ENCODE measurements at places on chromosomes 12 and 14.

DNA sequence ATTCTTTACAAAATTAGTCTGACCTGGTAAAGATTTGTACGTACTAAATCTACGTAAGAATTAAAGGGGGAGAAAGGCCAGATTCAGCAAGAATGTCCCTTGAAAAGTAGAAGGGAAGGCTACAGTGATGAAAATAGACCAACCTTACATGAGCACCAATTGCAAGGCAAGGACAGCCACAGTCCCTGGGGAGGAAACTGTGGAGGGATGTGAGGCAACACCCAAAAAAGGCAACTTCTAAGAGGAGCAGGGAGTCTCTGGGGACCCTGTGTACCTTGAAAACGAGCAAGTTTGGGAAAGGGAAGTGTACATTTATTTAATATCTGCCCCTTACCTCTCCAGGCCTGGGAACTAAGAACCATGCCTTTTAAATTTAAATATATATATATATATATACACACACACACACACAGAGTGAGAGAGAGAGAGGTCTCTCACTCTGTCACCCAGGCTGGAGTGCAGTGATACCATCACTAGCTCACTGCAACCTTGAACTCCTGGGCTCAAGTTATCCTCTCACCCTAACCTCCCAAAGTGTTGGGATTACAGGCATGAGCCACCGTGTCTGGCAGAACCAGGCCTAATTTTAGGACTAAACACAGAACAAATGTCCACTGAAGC lies 56.4 kb downstream of the TMCC3 start:
- DNase-seq, result no peak

GRCh38 chr14:92884410-92884809 lies 38.5 kb upstream of the CHGA start:
- no peak for DNase-seq

GRCh38 chr14:61280526-61281185 lies 482 bp downstream of the TMEM30B start:
- DNase-seq, result peak; percentile 54

DNA sequence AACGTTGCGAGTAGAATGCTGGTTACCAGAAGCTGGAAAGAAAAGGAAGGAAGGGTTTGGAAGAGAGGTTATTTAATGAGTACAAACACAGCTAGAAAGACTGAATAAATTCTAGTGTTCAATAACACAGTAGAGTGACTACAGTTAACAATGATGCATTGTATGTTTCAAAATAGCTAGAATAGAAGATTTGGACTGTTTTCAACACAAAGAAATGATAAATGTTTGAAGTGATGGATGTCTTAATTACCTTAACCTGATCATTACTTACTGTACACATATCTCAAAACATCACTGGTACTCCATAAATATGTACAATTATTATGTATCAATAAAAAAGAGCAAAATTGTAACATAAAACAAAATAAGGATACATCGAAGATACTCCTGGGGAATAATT lies 1221.8 kb upstream of the SEL1L start:
- DNase-seq, result no peak
